Smooth muscle cell of the brain vasculature (primary cell): ENCODE measurements at places on chromosomes 1 and 21.

- DNase-seq = no peak
Observed at GRCh38 chr1:244150665-244151064, 99.6 kb downstream of the ZBTB18 start.

DNA sequence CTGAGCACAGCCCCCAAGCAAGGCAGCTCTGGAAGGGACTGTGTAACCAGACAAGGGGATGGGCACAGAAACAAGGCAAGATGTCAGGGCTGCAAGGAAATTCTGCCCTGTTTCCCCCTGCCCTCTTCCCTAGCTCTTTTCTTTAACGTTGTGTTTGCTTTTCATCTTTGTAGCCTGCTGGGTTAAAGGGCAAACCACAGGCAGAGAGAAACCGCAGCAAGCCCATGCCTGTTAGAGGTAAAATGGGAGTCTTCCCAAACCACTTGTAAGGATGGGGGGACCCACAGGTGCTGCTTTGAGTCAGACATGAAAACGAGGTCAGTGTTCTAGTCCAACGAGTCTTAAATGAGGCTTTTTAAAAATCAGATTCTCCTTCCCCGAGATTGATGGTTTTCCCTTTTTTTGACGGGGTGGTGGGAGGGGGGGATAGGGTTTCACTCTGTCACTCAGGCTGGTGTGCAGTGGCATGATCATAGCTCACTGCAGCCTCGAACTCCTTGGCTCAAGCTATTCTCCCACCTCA, 13.3 kb downstream of the TGFBR3 start:
- no peak for DNase-seq

DNA sequence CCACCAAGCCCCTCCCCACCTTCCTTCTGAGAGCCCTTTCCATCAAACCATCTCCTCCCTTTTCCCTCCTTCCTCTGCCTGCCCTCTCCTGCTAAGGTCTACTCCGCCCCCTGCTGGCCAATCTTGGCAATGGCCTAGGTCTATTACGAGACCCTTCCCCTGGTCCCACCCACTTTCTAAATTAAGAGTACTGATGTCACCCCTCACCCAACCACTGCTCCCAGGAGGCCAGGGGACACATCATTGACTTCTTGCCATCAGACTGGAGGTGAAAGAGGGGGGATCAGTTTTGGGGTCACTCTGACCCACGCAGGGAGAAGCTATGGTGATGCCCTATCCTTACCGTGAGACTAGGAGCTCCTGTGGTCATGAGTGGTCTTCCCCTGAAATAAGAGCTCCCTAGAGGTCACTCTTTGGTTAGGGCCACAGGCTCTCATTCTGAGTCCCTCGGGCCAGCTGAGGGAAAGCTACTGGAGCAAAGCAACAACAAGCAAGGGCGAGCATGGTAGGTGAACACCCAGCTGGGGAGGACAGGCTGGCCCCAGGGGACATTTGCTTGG, 34.6 kb upstream of the S100A7 start:
- DNase-seq = no peak

- DNase-seq = no peak
Observed at GRCh38 chr21:25635310-25635709, 3.7 kb upstream of the JAM2 start.

DNA sequence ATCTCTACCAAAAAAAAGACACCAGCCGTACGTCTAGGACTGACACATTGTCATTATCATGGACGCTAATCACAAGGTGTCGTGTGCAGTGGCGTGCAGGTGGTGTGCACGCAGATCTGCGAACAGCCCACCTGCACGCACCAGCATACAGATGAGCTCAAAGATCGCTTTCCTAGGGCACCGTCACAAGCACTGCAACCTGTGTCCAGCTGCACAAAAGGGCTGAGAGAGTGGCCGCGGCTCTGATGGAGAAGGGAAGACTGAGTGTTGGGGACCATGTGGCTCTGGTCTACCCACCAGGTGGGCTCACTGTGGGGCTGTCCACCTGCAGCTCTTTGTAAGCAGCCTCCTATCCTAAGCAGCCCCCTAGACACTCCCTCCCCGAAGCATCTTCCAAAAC, 50.9 kb downstream of the S100B start:
- DNase-seq = no peak

- no peak for DNase-seq
Observed at GRCh38 chr1:8651236-8651890, 166.1 kb downstream of the RERE start.

GRCh38 chr1:36922071-36922470, 112.2 kb downstream of the GRIK3 start:
- no peak for DNase-seq

DNA sequence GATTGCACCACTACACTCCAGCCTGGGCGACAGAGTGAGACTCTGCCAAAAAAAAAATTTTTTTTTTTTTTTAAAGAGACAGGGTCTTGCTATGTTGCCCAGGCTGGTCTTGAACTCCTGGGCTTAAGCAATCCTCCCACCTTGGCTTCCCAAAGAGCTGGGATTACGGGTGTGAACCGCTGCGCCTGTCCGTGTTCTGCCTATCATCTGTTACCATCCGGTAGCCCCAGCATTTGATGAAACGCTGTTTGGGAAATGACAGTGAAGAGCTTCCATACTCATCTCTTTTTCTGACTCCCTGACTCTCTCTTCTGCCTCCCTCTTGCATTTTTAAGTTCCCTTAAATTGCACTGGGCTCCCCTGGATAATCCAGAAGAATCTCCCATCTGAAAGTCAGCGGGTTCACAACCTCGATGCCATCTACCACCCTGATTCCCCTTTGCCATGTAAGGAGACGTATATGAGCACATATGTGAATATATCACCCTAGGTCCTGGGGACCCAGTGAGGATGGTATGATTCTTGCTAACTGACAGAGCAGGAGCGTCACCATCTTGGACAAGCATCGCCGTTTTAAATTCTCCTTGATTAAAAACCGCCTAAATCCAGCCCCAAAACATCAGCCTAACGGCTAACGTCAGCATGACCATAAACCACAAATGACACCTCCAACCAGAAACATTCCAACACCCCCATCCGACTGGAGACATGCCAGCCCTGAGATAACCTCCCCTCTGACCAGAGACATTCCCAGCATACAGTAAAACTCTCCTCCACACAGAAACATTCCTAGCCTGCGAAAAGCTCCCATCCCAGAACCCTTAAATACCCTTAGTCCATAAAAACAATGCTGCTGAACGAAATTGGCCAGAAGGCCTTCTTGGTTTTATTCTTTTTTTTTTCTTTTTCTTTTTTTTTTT, 12.4 kb downstream of the TNFRSF8 start:
- no peak for DNase-seq

DNA sequence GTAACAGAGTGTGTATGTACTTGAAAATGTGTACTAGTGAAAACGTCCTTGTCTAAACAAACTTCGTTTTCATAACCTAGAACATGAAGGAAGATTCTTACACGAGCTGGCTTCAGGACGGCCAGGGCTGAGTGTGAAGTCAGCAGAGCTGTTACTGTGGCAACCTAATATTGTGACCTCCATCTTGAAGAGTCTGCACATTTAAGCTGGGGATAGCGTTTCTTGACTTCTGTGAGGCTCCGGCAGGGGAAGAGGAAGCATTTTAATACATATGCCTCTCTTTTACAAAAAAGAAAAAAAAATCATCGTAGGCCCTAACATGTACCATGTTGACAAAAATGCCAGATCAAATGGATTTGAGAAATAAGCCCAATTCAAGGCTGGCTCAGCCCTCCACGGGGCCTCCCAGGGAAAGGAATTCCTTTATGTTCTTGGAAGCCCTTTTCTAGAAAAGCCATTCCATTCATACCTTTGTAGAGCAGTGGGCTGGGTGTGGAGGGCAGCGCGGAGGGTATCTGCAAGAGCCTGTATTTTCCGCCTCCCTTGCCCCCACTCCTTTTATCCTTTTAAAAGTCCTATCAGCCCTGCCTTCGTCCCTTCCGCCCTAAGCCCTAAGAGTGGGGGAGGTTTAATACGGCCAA, 51.1 kb downstream of the SIM2 start:
- no peak for DNase-seq

DNA sequence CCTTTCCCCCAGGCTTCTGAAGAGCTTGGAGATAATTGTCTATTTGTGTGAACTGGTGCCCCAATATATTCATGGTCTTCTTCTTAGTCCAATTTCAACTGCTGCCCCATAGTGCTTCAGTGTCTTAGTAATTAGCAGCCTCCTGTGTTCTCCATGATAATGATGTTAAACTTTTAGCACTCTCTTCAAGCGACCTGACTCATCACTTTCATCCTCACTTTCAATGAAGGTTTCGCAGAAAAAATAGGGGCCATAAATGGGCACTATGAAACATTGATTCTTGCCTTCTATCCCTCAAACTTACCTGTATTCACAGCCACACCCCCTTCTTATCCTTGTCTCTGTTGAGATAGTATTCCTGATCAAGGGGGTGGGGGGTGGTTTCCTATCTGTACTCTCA, 210.6 kb downstream of the DNM3 start:
- DNase-seq = no peak

- DNase-seq = no peak
Observed at GRCh38 chr1:19063122-19063521, 106.6 kb upstream of the IFFO2 start.

DNA sequence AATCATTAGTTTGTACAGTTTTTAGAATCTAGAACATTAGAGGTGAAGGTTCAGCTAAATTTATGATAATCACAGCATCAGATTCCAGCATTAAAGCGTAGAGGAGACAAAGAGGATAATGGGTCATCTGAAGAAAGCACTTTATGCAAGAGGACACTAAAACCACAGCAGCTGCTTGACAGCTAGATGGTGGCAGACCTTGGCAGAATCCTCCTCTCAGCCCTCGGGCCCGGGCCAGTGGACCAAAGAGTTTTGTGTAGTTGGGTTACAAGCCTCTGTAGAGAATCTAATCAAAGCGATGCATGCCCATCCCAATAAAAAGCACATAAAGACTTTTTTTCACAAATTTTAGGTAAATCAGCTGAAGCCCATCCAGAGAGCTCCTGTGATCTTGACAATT, 59.4 kb downstream of the AK5 start:
- no peak for DNase-seq

- no peak for DNase-seq
Observed at GRCh38 chr1:150056407-150056806, 11.2 kb upstream of the VPS45 start.

GRCh38 chr1:218339267-218339831, 5.8 kb upstream of the TGFB2 start:
- no peak for DNase-seq

DNA sequence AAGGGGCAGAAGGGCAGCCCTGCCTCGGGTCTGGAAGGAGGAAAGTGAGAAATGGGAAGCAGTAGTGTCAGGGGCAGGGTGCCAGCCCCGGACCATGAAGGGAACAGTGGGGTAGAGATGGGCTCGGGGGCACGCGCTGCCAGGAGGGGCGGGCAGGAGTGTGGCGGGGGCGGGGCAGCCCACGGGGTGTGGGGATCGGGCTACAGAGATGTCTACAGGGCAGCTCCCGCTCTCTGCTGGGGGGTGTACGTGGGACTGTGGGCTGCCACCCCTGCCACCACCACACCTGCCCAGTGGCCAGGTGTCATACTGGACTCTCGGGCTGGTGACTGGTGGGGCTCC, 7.4 kb downstream of the ARHGEF16 start:
- DNase-seq = no peak

- DNase-seq = no peak
Observed at GRCh38 chr1:18530587-18531502, 50.1 kb downstream of the KLHDC7A start.

- DNase-seq = no peak
Observed at GRCh38 chr1:12026586-12026985, 7.3 kb downstream of the MIIP start.

GRCh38 chr1:88873737-88874349, 17.5 kb downstream of the GTF2B start:
- DNase-seq = no peak

DNA sequence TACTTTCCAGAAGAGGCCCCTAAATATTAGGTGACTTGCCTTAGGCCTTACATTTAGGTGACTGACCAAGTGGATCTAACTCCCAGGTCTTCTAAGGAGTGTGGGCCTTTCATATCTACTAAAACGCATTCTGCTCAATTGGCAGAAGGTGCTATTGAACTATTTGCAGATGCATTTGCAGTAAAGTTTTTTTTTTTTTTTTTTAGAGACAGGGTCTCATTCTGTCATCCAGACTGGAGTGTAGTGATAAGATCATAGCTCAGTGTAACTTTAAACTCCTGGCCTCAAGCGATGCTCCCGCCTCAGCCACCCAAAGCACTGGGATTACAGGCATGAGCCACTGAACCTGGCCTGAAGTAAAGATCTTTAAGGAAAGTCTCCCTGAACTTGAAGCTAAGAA, 13.0 kb upstream of the ACBD6 start:
- DNase-seq = no peak

DNA sequence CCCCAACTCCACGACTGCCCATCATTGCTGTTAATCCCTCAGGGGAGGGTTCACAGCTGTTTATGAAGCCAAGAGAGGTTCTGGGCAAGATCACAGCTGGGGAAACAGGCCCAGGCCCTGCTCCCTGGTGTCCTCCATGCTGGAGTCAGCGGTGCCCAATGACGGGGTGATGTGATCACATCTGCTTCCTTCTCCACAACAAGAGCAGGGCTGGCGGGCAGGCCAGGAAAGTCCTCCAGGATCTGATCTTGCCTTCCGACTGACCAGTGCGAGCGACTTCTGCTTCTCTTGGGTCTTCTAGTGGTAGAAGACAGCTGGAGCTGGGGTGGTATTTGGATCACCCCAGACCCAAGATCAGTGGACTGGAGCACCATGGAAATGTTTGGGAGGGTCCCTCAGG, 951 bp upstream of the LINGO4 start:
- no peak for DNase-seq

- DNase-seq = no peak
Observed at GRCh38 chr1:50251702-50252101, 143.0 kb downstream of the ELAVL4 start.

- DNase-seq = no peak
Observed at GRCh38 chr1:30446095-30446494, 277.3 kb downstream of the MATN1 start.

- DNase-seq = no peak
Observed at GRCh38 chr1:16617778-16618580, 4.6 kb upstream of the NBPF1 start.

DNA sequence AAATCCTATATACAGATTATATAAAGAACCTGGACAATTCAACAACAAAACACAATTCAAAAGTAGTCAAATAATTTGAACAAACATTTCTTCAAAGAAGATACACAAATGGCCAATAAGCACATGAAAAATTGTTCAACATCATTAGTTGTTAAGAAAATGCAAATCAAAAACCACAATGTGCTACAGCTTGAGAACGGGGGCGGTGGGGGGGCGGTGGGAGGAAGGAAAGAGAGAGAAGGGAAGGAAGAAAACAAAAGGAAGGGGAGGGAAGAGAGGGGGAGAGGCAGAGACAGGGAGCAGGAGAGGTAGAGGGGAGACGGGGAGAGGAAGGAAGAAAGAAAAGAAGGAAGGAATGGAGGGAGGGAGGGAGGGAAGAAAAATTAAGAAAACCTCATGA, 44.1 kb downstream of the ASH1L start:
- no peak for DNase-seq

GRCh38 chr1:46262508-46262907, 14.9 kb downstream of the RAD54L start:
- no peak for DNase-seq

DNA sequence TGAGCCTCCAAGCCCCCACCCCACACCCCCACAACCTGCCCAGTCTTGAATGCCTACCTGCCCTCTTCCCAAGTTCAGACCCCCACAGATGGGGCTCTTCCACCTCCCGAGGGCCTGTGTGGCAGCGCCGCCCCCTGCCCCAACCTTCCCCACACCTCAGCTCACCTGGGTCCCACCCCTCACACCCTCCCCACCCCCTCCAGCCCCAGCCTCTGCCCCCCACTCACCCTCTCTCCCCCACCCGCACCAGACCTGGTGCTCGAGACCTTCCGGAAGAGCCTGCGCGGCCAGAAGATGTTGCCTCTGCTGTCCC, 9.2 kb downstream of the TNFRSF18 start:
- no peak for DNase-seq
